KG1 (cell line): ENCODE measurements at places on chromosomes 13 and 19.

GRCh38 chr19:16247353-16248182 is 49.9 kb downstream of the AP1M1 start:
- DNase-seq = peak; percentile 73

DNA sequence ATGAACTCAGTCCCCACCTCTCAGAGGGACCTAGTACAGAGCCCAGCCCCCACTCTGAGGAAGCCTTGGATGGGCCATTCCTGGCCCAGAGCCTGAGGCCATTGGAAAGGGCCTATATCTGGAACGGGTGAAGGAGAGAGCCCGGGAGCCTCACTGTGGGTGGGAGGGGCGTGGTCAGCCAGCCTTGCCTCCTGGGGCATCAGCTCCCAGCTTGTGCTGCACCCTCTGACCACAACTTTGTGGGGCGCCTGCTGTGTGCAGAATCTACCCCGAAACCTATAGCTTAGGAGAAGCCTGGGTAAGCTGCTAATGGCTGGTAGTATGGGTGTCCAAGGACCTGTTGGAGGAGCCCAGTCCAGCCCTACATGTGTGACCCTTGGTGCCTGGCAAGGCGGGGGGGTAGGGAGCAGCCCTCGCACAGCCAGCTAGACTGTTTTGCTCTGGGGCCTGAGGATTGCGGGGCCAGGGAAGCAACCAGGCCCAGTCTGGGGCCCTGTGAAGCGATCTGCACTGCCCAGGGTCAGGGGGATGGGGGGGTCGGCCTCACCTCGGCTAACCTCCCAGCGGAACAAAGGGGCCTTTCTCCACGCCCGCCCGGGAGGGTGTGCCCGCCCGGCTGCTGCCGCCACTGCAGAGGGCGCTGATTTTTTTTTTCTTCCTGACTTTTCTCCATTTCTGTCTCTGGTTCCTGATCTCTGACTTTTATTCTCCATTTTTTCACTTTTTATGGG is 42.3 kb downstream of the LYL1 start:
- DNase-seq = no peak

DNA sequence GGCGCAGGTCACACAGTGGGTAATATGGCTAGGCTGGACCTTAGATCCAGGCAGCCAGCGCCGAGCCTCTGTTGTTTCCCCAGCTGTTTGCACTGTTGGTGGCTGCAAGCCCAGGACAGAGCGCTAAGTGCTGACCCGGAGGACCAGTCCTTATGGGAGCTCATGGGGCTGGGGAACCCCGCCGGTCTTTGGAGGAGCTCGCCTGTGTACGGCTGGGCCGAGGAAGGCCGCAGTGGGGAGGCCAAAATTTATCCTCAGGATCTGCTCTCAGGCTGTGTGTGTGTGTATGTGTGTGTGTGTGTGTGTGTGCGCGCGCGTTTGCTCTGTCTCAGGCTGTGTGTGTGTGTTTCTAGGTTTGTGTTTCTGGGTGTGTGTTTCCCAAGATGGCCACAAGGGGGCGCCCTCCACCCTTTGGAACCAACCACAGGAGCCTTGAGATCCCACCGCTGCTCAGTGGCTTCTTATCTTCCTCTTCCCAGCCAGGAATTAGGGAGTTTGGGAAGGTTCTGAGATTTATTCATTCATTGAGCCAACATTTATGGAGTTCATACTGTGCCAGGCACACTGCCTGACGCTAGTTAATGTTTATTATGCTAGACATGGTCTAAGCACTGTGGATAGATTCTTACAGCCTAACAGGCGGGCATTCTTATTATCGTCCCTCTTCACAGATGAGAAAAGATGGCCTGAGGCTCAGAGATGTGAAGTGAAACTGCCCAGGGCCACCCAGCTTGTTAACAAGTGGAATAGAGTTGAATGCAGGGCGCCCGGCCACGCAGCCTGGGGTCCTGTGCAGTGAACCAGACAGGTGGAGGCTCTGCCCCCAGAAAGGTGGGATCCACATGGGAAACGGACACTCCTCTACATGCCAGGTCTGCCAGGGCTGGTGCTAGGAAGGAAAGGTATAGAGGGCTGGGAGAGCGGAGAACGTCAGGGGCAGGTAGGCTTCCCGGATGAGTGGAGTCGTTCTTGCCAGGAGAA is 13.0 kb downstream of the PGLYRP1 start:
- DNase-seq = peak; percentile 37

GRCh38 chr13:67515895-67516294 is 285.8 kb upstream of the PCDH9 start:
- DNase-seq = no peak

DNA sequence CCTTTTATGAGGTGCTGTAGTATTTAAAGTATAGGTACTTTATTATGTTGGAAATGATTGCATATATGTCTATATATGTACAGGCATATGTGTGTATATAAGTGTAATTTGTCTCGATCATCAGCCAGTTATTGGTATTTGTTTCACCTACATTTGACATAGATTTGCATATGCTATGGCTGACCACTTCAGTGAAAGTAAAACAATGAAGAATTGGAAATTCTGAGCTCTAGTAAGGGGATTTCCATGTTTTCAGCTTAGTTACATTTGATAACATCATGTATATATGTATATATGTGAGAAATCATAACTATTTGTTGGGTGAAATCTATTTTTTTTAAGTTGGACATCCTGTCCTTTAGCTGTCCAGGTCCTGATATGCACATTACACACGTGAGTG is 1303.9 kb downstream of the EFNB2 start:
- no peak for DNase-seq

DNA sequence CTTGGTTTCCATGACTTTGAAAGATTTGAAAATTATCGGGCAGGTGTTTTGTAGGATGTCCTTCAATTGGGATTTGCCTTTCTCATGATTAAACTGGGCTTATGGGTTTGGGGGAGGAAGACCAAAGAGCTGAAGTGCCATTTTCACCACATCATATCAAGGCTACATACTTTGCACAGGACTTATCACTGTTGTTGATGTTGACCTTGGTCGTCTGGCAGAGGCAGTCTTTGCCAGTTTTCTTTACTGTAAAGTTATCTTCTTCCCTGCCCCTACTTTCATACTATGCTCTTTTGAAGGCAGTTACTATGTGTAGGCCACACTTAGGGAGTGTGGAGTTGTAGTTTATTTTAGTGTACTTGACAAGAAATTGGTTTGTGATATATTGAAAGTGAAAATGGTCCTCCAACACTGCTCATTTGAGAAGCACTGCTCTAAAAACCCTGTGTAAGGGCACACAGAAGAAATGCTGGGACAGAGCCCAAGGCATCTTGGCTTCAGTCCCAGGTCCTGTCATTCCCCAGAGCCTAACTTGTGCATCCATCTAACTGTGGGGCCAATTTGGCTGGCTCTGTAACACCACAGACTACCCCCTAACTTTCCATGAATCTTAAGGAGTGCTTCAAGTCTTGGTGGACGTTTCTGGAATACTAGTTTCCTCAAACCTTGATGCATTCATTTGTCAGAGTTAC is 384.9 kb downstream of the KCNRG start:
- no peak for DNase-seq

GRCh38 chr13:103199380-103200088 is 133.3 kb upstream of the SLC10A2 start:
- no peak for DNase-seq

GRCh38 chr19:1767464-1767933 is 14.2 kb downstream of the ONECUT3 start:
- no peak for DNase-seq

- no peak for DNase-seq
Observed at GRCh38 chr13:51814071-51814470, 10.1 kb upstream of the DHRS12 start.

DNA sequence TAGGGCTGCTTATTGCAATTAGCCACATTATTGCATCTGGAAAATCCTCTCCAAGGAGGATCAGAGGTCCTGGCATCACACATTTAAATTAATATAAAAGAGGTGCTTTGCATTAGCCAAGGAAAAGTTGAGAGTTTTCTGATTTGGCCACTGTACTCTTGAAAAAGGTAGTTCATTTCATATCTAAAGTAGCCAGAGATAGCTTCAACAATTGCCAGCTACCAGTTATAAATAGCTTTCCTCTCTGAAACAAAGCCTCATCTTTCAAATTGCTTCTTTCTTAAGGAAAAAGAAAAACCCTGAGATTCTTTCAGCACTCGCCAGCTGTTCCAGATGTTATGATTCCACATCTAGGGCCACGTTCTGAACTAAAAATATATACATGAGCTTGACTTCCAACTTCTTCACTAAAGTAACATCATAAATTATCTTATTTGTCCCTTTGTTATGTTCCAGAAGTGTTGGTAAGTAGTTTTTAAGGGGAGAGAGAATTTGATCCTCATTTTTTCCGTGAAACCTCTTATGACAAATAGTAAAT is 69.6 kb downstream of the ERCC5 start:
- no peak for DNase-seq

- DNase-seq = no peak
Observed at GRCh38 chr19:11767633-11768133, 883 bp downstream of the ZNF441 start.

- peak; percentile 61 for DNase-seq
Observed at GRCh38 chr19:54063350-54064116, at the start of gene VSTM1. Gene VSTM1 (minus strand): TSS chr19:54063897. CDS start chr19:54063777, 120 bp downstream.

DNA sequence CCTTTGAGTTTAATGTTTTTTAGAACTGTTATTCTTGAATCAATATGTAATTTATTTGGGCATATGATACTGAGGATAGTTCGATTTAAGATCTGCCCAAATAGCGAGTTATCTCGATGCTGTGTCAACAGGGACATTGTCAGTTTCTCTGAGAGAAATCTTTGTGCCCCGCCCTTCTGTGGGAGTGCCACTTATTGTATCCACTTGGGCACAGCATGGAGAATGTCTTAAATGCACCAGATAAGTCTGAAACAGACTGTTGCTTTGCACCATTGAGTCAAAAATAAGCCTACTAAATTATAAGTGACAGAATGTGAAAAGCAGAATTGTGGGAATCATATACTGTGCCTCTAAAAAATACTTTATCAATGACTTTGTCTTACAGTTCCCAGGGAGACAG is 45.6 kb downstream of the RNASEH2B start:
- DNase-seq = no peak

GRCh38 chr19:18009412-18010066 is 1.6 kb downstream of the ARRDC2 start:
- DNase-seq = no peak

DNA sequence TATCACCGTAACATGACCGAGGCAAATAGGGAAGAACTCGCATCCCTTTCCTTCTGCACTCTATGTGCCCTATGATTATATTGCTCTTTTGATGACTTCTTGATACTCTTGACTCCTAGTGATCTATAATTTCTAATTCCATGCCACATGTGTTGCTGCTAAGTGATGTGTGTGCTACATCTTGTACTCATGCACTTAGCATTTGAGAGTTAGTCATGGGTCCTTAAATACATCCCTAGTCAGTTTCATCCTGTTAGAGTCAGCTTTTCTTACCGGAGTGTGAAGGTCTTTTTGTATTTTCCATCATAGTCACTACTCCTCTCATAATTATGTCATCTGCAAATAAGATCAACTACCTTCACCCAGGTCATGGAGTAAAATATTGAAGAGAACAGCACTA is 30.2 kb downstream of the RXFP2 start:
- no peak for DNase-seq

DNA sequence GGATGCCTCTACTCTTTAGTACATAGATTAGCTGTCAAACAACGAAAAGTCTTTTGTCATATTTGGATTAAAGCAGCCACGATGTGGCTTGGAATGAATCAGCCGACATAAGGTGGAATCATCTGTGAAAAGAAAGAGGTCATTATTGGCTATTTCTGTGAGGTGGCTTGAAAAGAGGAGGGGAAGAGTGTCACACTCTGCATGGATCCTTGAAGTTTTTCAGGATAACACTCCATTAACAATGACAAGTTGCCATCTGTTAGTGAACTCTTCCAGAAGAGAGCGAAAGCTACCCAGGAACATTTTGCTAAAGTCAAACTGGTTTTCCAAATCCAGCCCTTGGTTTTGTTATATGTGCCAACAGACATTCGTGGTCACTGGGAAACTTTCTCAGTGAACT is 1604.8 kb downstream of the OLFM4 start:
- no peak for DNase-seq

- no peak for DNase-seq
Observed at GRCh38 chr19:39752795-39753194, 15.0 kb upstream of the CLC start.

GRCh38 chr13:40164133-40164532 is 502.3 kb downstream of the FOXO1 start:
- no peak for DNase-seq

GRCh38 chr19:646779-647565 is 7.3 kb downstream of the FGF22 start:
- no peak for DNase-seq

DNA sequence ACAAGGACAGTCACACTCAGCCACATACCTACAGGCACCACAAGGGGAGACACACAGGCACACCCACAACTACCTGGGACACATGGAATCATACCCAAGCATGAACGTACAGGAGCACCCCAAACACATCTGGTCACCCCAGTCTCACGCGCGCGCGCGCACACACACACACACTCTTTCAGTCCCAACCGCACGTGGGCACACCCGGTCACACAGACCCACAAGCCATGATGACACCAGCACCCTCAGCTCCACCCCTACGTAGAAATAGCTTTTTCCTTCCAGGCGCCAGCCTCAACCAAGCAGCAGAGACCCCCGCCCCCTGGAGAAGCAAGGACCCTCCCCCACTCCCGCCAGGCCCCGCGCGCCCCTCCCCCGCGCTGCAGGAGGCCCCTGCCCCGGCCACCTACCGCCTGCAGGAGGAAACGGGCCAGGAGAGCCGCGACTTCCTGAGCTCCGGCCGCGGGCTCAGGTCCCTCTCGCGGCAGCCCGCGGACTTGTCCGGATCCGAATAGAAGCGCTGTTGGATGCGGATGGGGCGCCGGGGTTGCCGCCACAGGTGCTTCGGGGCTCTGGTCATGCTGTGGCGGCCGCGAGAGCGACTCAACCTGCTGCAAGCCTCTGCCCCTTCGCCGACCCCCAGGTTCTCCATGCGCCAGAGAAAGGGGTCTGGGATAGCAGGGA is 6.4 kb upstream of the PDE4C start:
- no peak for DNase-seq

GRCh38 chr19:35399231-35399630 is 28.4 kb downstream of the GPR42 start:
- DNase-seq = no peak

- peak; percentile 43 for DNase-seq
Observed at GRCh38 chr13:32116210-32116609, 84.6 kb downstream of the FRY start.

DNA sequence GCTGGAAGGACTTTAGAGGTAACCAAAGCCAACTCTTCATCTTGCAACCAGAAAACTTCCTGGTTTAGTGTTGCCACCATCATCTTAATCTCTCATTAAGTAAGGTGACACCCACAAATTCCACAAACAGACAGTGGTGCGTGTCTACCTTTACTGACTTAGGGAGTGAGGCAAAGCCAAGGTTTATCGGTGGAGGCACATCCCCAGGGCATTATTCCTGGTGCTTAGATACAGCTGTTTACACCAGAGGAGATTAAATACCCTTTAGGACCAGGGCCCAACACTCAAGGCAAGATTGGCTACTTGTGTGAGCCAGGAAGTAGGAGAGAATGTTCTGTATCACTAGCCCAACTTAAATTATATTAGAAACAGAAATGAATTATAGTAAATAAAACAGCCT is 9.5 kb downstream of the STOML3 start:
- no peak for DNase-seq
